ENCODE measurements at places on chromosomes 7 and 10.

DNA sequence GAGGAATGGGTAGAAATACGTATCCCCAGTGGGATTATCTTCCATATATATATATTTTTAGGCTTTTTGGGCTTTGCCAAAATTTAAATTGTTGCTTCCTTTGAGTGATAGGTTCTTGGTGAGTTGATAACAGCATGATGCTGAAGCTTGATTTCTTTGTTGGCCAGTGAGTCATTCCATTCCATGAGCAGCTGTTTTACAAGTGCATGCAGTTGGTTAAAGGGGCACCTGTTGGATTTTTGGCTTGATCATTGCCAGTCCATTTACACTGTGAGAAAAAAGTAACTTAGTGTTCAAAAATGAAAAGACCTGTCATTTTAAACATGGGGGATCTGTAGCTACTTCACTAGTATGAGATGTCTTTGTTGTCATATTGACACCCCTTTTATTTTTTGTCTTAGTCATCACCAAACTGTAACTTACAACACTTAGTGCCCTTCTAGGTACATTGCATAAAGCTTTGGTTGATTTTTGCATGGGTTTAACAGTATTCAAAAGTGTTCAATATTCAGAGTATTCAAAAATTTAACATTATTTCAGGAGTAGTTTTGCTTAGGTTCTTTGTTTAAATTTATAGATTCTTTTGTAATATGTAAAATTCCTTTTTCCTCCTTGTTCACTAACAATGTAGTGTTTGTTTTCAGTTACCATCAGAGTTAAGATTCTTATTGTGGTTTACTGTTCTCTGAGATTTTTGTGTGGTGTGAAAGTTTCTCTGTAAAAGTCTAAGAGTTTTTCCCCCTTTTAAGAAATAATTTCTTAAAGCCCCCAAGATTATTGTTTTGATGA is 8.8 kb downstream of the AKAP9 start:
- no peaks in the 10 kb centered on the region for H3K27me3 ChIP-seq
- peaks cover 19% of the 10 kb centered on the region for H3K4me1 ChIP-seq
- no peak overlapping the region for H3K4me3 ChIP-seq
- ATAC-seq = peak; percentile 21
- H3K27ac ChIP-seq = no peak overlapping the region

- ATAC-seq = no peak
- H3K27ac ChIP-seq = no peak overlapping the region
- H3K36me3 ChIP-seq = no peaks in the 10 kb centered on the region
- H3K4me3 ChIP-seq = no peak overlapping the region
- H3K27me3 ChIP-seq = no peaks in the 10 kb centered on the region
These were observed 84.7 kb downstream of the AUTS2 start for GRCh38 chr7:69683002-69683401.

DNA sequence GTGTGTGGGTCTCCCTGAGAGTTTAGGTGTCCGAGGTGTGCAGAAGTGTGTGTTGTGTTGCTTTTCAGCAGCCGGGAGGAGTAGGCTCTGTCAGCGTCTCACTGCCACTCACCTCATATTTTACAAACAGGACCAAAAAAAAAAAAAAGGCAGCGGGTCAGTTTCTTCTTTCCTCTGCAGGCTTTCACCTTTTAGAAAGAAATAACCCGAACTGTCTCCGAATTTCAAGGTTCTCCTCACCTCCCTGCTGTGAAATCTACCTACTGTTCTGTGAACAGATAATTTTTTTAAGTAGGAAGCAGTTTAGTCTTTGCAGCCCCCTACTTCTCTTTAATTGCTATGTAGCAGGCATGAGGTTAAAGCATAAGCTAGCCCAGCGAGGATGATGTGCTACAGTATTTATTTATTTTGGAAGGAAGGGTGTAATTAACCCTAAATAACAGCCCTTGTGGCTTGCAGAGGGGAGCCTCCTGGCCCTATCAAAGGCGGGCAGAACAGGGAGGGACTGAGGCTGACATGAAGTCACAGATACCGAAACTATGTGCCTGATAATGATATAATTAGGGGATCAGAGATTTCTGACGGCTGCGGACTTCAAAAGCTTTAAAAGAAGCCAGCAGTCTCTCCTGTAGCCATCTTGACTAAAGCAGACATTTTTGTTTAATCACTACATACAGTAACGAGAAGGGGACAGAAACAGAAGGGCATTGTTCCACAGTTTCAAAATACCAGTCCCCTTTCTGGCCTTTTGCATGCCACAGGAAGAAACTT is 1.6 kb downstream of the BAMBI start:
- peak overlapping the region; percentile 58 for H3K27ac ChIP-seq
- peaks cover 13% of the 10 kb centered on the region for H3K4me1 ChIP-seq

GRCh38 chr10:62402508-62402907 is 28.3 kb downstream of the ZNF365 start:
- no peaks in the 10 kb centered on the region for H3K4me1 ChIP-seq
- no peak overlapping the region for H3K27ac ChIP-seq
- H3K4me3 ChIP-seq = no peak overlapping the region
- H3K27me3 ChIP-seq = peaks cover 3% of the 10 kb centered on the region
- no peak for ATAC-seq

- H3K36me3 ChIP-seq = no peaks in the 10 kb centered on the region
- H3K27me3 ChIP-seq = no peaks in the 10 kb centered on the region
- no peak overlapping the region for H3K27ac ChIP-seq
- no peak overlapping the region for H3K4me3 ChIP-seq
- no peak for ATAC-seq
These were observed 1212.4 kb downstream of the SORCS1 start for GRCh38 chr10:105952153-105952552.

DNA sequence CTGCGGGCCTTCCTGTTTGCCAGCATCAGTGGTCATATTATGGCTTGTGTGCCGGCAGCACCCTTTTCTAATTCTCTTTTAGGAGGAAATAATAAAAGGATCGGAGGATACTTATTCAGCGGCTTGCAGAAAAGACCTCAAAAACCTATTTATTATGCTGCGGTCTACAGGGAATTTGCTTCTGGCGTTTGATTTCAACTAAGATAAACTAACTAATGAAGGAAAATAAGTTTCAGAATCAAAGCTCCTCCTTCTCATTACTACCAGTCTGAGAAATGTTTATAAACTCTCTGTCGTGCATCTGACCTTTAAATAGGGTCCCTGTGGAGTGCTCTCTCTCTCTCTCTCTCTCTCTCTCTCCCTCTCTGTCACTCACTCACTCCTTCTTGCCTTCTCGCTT is 335.0 kb upstream of the GLI3 start:
- no peaks in the 10 kb centered on the region for H3K36me3 ChIP-seq
- no peak overlapping the region for H3K27ac ChIP-seq
- H3K27me3 ChIP-seq = peaks cover 3% of the 10 kb centered on the region
- H3K4me1 ChIP-seq = no peaks in the 10 kb centered on the region
- H3K4me3 ChIP-seq = no peak overlapping the region

DNA sequence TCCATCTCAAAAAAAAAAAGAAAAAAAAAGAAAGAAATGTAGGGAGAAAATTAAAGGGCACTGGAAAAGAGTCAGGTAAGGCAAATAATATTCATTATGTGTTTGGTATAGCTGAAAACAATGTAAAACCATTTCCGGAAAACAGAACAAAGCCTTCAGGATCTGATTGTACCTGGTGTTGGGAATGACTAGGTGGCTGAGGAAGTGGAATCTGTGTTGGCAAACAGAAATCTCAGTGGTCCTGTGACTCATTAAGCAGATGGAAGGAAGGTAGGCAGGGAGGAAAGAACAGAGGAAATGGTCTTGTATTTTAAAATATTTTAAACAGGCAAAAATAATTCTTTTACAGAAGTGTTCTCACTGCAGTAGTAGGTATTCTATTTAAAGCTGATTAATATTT is 55.7 kb upstream of the GATA3 start:
- H3K27ac ChIP-seq = no peak overlapping the region
- peaks cover 35% of the 10 kb centered on the region for H3K36me3 ChIP-seq
- H3K4me1 ChIP-seq = no peaks in the 10 kb centered on the region
- no peak overlapping the region for H3K4me3 ChIP-seq

DNA sequence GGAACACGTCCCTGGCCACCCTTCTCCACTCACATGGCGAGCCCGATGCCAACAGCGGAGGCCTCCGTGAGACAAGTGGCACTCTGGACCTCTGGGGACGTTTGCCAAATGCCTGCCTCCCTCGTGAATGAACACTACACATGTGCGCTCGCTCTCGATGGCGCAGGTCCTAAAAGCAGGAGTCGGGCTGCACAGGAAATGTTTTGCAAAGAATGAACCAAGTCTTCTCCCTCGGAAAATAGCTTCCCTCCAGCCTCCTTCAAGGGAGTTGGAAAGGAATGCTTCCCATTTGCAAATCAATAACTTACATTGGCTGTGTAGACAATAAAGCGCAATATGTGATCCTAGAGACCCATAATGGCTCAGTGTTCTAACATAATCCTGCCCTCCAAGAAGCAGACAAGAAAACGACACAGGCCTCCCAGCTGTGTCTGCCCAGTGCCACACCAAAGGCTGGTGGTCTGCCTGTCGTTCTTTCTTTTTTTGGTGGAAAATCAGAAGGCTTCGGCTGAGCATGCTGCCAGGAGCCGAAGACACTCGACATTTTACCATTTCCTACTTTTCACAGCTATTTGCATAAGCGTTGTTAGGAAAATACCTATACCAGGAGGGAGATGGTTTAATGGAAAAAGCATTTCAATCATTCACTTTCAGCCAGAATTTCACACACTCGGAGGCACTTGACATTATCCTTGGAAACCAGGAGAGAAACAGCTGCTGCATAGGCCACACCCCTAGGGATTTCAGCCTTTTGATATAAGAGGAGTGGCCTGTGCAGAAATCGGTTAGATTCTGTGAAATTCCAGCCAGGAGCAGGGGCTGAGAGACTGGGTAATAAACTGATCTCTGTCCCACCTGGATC is 38.4 kb downstream of the ATXN7L1 start:
- H3K27ac ChIP-seq = no peak overlapping the region
- H3K4me1 ChIP-seq = peaks cover 6% of the 10 kb centered on the region
- no peaks in the 10 kb centered on the region for H3K27me3 ChIP-seq
- no peaks in the 10 kb centered on the region for H3K36me3 ChIP-seq

DNA sequence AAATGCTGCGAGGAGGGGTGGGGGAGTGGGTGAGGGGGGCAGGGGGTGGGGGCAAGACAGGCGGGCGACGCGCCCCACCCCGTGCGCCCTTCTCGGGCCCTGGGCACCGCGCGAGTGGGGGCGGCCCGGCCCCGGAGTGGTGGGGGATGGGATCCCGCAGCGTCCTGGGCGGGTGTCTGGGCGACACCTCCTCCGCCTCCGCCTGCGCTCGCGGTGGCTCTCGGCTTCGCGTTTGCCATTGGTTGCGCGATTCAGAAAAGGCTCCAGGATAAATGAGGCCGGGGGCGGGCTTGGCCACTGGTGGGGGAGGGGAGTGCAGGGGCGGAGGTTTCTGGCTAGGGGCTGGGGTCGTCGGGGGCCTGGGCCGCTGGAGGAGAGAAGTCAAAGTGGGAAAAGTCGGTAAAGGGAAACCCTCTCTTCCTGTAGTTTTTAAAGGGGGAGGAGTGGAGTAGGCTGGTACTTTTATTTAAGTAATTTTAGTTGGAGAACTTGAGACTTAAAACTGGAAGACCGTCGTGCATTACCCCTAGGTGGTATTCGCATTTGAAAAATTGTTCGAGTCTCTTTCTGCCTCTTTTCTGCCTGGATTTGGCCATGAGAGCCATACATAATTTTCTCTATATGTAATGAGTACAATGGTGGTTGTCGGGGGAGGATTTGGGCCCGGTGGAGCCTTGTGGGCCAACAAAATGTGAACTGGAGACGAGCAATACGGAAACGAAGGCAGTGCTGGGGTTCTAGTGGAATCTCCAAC is 992 bp upstream of the IGF2BP3 start:
- ATAC-seq = no peak
- H3K36me3 ChIP-seq = peaks cover 17% of the 10 kb centered on the region
- peaks cover 58% of the 10 kb centered on the region for H3K27me3 ChIP-seq
- H3K4me1 ChIP-seq = peaks cover 18% of the 10 kb centered on the region
- H3K27ac ChIP-seq = no peak overlapping the region
- peak overlapping the region; percentile 81 for H3K4me3 ChIP-seq

GRCh38 chr7:2101630-2102374 is 130.9 kb downstream of the MAD1L1 start:
- no peak overlapping the region for H3K4me3 ChIP-seq
- no peaks in the 10 kb centered on the region for H3K27me3 ChIP-seq
- ATAC-seq = no peak
- H3K4me1 ChIP-seq = peaks cover 12% of the 10 kb centered on the region
- no peak overlapping the region for H3K27ac ChIP-seq
- no peaks in the 10 kb centered on the region for H3K36me3 ChIP-seq

- no peak for ATAC-seq
- H3K27ac ChIP-seq = no peak overlapping the region
- no peaks in the 10 kb centered on the region for H3K27me3 ChIP-seq
These were observed 13.4 kb downstream of the VTI1A start for GRCh38 chr10:112460366-112460765.

DNA sequence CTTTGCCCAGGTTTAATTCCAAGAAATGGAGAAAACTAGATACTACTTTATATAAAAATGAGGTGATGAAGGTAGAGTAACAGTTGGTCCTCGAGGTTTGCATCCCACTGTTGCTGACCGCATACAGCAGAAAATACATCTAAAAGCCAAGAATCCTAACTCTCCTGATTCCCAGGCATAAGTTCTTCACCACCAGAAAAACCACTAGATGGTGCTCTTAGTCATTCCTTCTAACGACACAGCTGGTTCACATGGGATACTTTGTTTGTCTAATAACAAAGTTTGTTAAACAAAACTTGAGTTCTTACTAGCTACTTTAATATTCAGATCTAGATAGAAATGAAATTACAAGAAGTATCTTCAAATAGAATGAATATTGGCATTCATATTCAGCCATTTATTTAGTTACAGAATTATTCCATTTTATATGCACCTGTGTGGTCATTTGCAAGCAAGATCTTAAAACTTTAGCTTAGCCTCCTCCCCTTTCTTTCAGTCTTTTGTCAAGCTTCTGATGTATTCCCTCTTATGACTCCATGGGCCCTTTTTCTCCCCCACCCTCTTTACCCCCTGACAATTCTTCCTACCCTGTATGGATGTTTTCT is 54.1 kb upstream of the CYP26C1 start:
- no peak for ATAC-seq
- no peaks in the 10 kb centered on the region for H3K36me3 ChIP-seq
- H3K4me3 ChIP-seq = no peak overlapping the region
- no peaks in the 10 kb centered on the region for H3K4me1 ChIP-seq
- no peak overlapping the region for H3K27ac ChIP-seq

DNA sequence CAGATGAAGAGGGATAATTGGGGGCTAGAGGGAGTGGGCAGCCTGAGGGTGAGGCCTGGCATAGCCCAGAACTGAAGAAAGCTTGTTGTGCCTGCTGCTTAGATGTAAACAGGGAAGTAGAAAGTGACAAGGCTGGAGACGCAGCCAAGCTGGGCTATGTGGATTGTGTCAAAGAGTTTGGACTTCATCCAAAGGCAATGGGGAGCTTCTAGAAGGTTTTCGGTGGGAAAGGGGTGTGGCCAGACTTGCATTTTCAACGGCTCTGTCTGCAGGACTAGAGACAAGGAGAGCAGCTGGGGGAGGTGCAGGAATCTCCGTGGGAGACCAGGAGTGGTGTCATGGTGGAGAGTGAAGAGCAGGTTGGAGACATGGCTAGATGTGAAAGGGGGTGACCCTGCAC is 48.8 kb downstream of the GOLGA7B start:
- H3K27me3 ChIP-seq = peaks cover 8% of the 10 kb centered on the region
- ATAC-seq = no peak
- H3K36me3 ChIP-seq = no peaks in the 10 kb centered on the region
- no peaks in the 10 kb centered on the region for H3K4me1 ChIP-seq
- no peak overlapping the region for H3K4me3 ChIP-seq

All from activated T-helper 17 cell treated with anti-CD3 and anti-CD28 coated beads, Interleukin-2, amount 50 U/mL, for 72 hours (primary cell).